ENCODE measurements at places on chromosomes 12 and 14.
A peak's percentile ranks its signal among the peaks of the same experiment; 100 is the strongest.

DNA sequence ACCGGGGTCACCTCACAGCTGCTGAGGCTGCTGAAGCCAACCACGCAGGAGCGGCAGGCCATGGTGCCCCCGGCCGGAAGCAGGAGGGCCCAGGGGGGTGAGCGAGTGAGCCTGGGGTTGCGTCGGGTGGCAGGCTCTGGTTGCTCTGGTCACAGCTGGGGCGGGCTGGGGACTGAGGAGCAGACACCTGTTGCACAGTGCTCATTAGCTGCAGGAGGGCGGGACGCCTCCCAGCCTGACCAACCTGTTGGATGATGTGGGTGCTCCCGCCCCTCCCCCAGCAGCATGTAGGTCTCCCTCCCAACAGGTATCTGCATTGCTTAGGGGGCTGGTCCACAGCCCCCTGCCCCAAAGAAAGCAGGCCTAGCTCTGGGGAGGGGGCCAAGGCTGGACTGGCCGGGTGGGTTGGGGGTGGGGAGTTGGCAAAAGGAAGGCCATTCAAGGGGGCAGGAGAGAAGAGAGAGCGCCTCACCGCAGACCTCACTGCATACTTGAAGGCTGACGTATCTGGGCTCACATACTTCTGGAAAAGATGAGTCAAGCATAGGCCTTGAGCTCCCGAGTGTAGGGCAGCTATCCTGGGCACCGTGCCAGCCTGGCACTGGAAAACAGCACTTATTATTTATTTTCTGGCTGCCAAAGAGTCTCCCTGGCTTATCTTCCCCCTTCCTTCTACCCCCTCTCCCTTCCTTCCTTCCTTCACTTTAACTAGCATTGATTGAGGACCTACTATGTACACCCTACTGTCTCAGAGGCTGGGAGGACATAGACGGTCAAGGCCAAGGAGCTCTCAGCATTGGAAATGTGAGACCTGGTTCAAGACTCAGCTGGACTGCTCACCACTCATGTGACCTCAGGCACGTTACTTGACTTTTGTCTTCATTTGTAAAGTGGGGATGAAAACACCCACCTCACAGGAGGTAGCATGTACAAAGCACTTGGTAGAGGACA lies at the start of gene KRT80:
Gene KRT80 (minus strand): TSS at position 174 of the 951 bp plus-strand sequence. CDS start 112 bp downstream, at position 62.
- H3K4me1 ChIP-seq: peaks cover 18% of the 10 kb centered on the region
- H3K4me3 ChIP-seq: no peak within 1 kb of the TSS
- H3K27me3 ChIP-seq: no peaks in the 10 kb centered on the region
- no peaks in the 10 kb centered on the region for H3K36me3 ChIP-seq
- no peak within 1 kb of the TSS for H3K27ac ChIP-seq

DNA sequence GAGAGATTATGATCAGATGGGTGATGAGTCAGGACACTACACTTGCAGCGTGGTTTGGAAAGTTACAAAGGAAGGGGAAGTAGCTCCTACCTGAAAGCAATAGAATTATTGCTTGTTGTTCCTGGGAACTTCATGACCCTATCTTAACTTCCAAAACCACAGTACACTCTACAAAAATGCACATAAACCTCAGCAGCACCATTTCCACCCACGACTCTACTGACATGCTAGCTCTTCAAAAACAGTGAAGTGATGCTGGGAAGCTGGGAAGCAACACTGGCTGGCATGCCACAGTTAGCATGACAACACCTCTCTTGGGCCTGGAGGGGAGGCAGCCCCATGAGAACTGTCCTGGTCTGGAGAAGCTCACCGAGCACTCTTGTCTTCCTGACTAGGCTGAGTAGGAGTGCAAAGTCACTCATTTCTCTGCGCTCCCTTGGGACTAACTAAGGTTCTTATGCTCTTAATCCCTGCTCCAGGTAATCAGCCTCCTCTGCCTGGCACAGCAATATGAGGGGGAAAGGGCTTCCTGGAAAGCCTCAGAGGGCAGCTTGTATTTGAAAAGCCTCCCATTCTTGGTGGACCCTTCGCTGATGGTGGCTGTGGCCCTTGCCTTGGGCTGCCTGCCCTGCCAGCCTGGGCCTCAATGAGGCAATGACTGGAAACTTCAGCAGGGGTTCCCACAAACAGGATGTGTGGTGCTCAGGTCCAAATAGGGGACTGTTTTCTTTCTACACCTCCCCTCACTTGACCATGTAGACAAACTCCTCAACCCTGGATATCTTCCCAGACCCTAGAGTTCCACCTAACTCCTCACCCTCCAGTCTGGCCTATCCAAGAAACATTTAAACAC lies 1.2 kb downstream of the KRT3 start:
- H3K36me3 ChIP-seq: no peaks in the 10 kb centered on the region
- no peak overlapping the region for H3K4me3 ChIP-seq
- DNase-seq: no peak
- no peaks in the 10 kb centered on the region for H3K4me1 ChIP-seq
- no peak overlapping the region for H3K27ac ChIP-seq

GRCh38 chr14:104879201-104879982 lies 14.3 kb downstream of the CEP170B start:
- H3K4me1 ChIP-seq: peaks cover 13% of the 10 kb centered on the region
- no peaks in the 10 kb centered on the region for H3K27me3 ChIP-seq
- DNase-seq: no peak
- H3K4me3 ChIP-seq: no peak overlapping the region
- H3K27ac ChIP-seq: no peak overlapping the region
- H3K36me3 ChIP-seq: peaks cover 20% of the 10 kb centered on the region

- peaks cover 30% of the 10 kb centered on the region for H3K4me1 ChIP-seq
- peak overlapping the region; percentile 78 for H3K4me3 ChIP-seq
- no peaks in the 10 kb centered on the region for H3K36me3 ChIP-seq
Observed at GRCh38 chr12:49705479-49706134, 1.6 kb downstream of the FMNL3 start.

DNA sequence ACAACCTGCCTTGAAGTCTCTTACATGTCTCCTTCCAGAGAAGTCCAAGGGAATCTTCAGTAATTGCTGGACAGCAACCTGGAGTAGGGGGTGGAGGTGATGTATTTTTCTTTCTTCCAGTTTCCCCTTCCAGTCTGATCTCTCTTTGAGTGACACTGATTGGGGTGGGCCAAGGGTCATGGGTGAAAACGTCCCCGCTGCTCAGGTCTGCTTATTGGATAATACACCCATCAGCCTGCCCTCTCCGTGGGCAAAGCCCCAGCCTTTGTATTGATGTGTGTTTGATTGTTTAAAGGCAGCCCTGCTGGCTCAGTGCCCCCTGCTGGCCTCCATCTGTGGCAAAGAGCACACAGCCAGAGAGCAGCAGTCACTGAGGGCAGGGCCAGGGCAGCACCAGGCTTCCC lies 35.7 kb upstream of the ATP2A2 start:
- DNase-seq: no peak
- H3K36me3 ChIP-seq: no peaks in the 10 kb centered on the region
- peak overlapping the region; percentile 92 for H3K27ac ChIP-seq
- H3K4me1 ChIP-seq: peaks cover 50% of the 10 kb centered on the region

DNA sequence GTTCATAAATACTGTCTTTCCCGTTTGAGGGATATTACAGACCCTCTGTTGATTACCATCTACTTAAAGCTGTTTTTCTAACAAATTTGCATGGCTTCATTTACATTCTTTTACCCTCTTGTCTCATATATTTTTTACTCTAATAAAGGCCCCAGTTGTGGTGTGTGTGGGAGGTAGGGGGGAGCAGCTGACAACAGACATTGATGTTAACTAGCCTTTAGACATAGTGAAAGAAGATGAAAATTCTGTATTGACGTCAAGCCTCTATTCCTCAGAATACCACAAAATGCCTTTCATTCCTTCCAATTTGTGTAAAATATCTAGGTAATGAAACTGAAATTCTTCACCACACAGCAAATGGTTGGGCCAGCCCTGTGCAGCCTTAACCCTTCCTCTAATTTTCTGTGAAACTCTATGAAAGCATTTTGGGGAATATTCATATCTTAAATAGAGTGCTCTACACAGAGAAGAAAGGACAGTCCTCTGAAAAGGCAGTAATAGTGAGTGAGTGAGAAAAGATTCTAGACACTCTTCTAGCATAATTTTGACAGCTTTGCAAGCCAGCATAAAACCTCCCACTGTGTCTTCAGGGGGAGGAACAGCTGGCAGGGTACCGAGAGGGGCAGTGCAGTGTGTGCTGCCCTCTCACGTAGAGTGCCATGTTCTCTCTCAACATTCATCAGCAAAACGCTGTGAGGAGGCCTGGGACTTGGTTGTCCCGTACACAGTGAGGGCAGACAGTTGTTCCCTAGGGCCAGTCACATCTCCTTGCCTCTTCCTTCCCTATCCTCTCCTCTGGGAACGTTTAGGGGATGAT lies 20.1 kb upstream of the CERS5 start:
- peaks cover 2% of the 10 kb centered on the region for H3K36me3 ChIP-seq
- H3K27ac ChIP-seq: peak overlapping the region; percentile 35
- no peaks in the 10 kb centered on the region for H3K27me3 ChIP-seq
- H3K4me3 ChIP-seq: no peak overlapping the region

Measured in gastrocnemius medialis (tissue), 4 donors.